Neural crest cell (in vitro differentiated cells): ENCODE measurements at places on chromosomes 16 and 17.

DNA sequence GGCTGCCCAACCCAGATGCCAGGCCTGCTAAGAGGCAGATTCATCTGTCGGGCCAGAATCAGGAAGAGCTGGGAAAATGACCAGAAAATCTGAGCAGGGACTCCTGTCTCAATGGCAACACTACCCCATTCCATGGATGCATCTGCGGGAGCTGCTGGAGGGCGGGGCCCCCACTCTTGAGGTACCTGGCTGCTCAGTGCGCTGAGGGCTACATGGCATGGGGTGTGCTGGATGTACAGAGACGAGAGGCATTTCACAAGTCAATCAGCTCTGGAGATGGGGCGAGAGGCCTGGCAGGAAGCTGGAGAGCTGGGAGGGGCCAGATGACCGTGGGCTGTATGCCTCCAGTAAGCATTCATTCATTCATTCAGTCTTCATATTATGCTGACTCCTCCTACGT is 6.4 kb downstream of the SDK2 start:
- DNase-seq = no peak

DNA sequence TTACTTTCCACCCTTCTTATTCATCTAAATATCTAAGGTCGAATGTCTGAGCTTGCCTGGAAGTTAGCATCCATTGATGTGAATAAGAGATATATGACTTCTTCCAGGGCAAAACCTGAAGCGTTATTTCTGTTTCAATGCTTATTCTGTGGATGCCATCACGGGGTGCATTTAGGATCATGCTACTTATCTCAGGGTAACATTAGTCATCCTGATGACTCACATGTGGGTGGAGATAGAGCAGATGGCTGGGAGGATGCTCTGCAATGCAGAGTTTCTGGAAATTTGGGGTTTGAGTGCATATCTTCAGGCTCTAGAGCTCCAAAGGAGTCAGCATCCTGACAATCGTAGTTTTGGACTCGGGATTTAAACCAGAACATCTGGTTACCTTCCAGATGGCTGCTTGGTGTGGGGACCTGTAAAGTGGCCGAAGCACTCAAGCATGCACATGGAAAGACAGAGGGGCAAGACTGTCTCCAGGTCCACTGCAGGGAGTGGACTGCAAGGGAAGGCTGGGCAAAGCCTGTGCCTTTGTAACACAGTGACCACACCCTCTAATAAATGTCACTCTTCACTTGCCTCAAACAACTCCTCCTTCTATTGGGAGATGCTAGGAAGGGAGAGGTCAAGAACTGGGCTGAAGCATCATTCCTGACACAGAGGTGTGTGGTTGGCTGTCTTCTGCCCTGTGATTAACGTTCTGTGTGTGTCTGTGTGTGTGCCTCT is 175.2 kb upstream of the SALL1 start:
- no peak for DNase-seq

DNA sequence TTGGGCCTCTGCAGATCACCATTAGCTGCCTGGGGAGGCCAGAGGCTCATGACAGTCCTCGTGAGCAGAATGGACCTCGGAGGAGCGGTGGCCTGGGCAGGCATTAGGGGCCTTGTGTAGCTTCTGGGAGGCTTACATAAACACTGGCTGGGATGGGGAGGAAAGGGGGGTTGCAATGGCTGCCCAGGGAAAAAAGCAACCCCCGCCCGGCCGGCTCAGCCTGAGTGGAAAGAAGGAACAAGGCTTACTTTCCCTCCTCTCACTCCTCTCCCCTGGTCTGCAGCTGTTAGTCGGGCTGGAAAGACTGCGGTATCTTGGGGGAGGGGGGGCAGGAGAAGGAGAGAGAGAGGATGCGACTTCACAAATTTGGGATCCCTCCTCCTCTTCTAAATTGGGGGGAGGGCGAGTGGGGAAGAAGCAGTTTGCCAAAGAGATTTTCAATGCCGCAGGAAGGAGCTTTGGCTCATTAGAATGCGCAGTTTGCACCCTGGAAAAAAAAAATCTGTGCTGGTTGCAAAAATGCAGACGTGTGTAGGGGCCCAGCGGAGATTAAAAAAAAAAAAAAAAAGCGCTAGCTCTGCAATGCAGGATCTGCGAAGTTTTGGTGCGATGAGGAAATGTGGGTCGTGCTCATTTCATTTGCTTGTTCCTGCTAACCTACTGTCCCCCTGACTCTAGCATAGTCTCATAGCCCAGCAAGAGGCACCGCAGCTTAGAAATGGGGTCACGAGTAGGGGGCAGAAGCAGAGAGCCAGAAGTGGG is 6.6 kb upstream of the NR1D1 start:
- DNase-seq = no peak

- DNase-seq = no peak
These were observed 2.9 kb upstream of the CYLD start for GRCh38 chr16:50739031-50739430.

- DNase-seq = no peak
These were observed 8.9 kb downstream of the SHPK start for GRCh38 chr17:3626831-3627768.

- no peak for DNase-seq
These were observed 8.3 kb downstream of the SLC35G3 start for GRCh38 chr17:35185849-35186248.

GRCh38 chr17:75637143-75637538 is 3.9 kb downstream of the SMIM5 start:
- no peak for DNase-seq

DNA sequence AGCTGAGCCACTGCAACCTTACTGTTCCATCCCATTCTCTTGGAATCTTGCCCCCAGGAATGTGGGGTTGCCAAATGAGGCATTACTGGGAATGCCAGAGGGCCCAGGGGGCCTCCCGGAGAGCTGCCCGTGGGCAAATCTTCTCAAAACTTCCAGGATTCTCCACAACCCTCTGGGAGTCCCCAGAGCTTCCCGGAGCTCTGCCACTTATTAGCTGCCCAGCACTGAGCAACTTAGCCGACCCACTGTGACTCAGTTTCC is 306.0 kb downstream of the FOXL1 start:
- no peak for DNase-seq

DNA sequence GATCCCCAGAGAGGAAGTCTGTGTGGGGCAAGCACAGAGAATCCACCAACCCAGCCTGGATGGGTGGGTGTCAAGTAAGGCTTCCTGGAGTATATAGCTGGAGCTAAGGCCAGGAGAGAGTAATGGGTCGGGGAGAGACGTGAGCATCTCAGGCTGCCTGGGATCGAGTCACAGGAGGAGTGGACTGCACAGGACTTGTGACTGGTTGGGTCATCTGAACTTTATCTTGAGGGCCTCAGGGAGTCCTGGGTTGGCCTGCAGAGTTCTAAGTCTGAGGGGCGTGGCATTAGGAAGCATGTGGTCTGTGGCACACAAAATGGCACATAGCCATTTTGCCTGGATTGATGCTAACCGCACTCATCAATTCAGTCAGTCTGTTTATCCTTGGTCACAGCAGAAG is 1.5 kb downstream of the PLA2G15 start:
- no peak for DNase-seq

DNA sequence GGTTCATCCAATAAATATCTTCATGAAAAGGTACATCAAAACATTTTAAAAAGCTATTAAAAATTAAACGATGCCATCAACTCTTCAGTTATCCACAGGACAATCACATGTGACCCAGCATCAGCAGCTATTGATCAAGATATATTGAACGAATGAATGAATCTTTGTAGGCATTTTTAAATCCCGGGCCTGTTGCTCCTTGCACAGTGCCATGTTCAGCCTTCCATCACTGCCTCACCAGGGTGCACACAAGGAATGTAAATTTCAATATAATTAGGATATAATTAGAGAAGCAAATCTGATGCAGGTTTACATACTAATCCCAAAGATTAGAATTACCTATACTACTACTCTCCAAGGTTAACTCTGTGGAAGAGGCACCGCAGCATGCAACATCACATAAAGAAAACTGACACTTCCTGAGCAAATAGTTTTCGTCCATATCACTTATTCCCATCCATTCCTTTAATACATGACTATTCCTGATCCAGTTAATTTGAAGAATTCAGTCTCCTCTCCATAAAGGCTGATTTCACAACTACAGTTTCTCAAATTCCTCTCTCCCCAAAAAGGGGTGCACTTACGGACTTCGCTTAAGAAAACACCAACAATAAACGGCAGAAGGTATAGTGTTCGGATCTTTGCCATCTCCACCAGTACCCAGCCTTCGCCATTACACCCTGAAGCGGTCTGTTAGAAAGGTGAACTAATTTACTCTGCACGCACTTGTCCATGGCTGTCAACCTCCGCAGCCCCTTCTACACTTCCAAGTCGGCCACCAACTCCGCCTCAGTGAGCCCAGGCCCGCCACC is 938 bp downstream of the NCOR1 start:
- DNase-seq = no peak

DNA sequence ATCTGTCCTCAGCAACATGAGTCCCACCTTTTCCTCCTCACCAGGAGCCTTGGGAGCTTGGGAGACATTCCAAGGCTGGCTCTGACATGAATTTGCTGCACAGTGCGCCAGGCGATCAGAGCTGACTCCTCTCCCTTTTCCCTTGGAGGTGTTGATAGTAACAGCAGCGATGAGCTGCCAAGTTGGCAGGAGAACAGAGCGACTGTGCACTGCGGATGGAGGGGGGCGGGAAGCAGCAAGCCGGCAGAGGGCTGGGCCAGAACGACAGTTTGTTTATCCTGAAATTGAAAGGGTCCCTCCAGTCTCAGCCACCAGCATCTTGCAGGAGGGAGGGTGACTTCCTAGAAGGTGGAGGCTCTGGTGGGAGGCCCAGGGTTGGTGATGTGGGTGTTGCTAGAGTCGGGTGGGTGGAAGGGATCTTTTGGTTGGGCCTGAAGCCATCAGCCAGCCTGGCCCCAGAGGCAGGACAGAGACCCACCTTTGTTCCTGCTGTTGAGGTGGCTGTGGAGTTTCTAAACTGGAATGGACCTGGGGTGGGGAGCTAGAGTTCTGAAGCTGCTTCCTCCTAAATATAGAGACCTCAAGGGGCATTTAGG is 22.5 kb upstream of the DYNLL2 start:
- DNase-seq = no peak

- no peak for DNase-seq
These were observed 45.1 kb downstream of the CBFA2T3 start for GRCh38 chr16:88931936-88932335.

DNA sequence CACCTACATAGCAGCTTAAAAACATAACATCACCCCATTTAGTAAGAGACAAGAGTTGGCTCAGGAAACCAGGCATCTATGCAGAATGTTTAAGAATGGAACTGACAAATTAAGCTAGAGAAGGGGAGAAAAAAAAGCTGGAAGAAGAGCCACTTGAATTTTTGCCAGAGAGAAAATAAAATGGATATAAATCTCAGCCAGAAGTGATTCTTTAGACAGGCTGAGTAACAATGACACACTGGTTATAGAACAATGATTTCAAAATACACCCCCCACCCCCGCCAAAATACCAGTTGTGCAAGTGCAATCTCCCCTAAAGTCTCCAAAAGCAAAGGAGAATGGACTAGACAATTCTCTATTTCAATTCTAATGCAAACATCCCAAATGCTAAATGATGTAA is 22.4 kb downstream of the LSM12 start:
- no peak for DNase-seq

GRCh38 chr16:82783933-82784572 is 157.3 kb downstream of the CDH13 start:
- no peak for DNase-seq

DNA sequence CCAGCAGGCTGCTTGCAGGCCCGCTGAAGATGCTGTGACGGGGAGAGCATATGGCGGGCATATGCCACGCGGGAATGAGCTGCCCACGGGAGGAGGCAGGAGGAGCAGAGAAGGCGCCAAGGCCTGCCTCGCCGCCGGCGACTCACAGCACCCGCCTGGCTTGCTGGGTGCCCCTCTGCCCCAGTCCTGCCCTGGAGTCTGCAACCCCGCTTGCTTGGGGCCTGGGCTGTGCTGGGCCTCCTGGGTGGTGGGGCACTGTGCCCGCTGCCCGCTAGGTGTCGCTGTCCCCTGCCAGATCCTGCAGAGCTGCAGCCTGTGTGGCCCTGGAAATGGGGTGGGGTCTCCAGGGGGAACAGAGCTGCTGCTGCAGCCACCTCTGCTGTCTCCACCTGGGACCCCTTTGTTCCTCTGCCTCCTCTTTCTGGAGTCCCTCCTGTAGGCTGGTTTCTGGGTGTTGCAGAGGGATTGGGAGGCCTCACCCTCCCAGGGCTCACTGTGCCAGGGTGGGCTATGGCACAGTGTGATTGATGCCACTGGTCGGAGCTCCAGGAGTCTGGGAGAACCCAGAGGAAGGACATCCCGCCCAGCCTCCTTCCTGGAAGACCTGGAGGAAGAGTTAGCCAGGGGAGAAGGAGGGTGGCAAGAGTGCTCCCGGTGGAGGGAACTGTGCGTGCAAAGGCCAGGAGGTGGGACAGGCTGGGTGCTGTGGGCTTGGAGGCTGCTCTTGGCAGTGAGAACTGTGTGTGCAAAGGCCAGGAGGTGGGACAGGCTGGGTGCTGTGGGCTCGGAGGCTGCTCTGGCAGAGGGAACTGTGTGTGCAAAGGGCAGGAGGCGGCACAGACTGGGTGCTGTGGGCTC is 141.0 kb upstream of the CIBAR2 start:
- DNase-seq = peak; percentile 77

- no peak for DNase-seq
These were observed 19.0 kb downstream of the EEF2K start for GRCh38 chr16:22225060-22225459.

- no peak for DNase-seq
These were observed 531.2 kb downstream of the KIF2B start for GRCh38 chr17:54353789-54354525.

DNA sequence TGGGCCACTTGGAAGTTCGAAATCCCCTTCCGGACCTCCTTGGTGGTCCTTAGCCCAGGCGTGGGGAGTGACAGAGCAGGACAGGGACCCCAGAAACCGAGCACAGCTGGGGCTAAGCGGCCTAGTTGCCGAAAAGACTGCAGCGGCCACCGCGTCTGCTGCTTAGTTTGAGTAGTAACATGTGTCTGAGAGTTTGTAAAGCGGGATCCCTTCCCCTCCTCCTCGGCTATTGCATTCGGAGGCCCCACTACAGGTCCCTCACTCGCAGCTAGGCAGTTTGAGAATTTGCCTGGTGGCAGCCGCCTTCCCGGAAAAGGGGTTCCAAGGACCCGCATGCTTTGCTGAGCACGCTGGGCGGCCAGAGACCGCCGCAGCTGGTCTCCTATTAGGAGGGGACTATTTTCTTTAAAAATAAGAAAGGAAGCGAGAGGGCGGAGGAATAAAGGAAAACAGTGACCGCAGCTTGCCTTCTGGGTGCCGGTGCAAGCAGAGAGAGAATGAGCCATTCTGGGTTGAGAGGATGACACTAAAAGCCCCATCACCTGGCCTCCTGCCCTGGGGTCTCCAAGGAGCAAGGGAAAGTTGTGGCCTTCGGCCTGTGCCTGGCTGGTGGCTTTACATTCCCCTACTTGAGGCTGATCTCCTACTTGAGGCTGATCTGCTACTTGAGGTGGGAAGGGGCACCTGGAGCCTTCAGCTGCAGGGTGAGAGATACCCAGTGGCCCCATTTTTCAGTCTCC is 1.1 kb upstream of the HOXB5 start:
- DNase-seq = no peak

- DNase-seq = no peak
These were observed 56.8 kb downstream of the ANKFY1 start for GRCh38 chr17:4206962-4207361.

GRCh38 chr17:6428207-6428965 is 6.5 kb downstream of the AIPL1 start:
- DNase-seq = no peak

GRCh38 chr16:80580109-80580832 is 39.5 kb downstream of the DYNLRB2 start:
- no peak for DNase-seq
